ENCODE measurements at places on chromosomes 4 and X. TPM values are rescaled to one million over a fixed set of nuclear protein-coding genes. Genes with fewer than 3 reads are reported as not detected.

DCLK2 gene
- total RNA-seq: 4.8 TPM

DKK2 gene
- 9.1 TPM for total RNA-seq

SLC25A43 gene
- total RNA-seq: 11.3 TPM

CXXC4 gene
- not detected for total RNA-seq

TXK gene
- 0.16 TPM for total RNA-seq

PGRMC1 gene
- 105 TPM for total RNA-seq

ARMCX1 gene
- 103 TPM for total RNA-seq

GC gene
- not detected for total RNA-seq

NLRP2B gene
- not detected for total RNA-seq

H2BW2 gene
- total RNA-seq: not detected

SHISA3 gene
- total RNA-seq: 0.32 TPM

SORCS2 gene
- 0.79 TPM for total RNA-seq

SERTM2 gene
- not detected for total RNA-seq

ARHGAP10 gene
- 41.0 TPM for total RNA-seq

RAI2 gene
- total RNA-seq: 1.1 TPM

PAGE4 gene
- total RNA-seq: not detected

BEX3 gene
- 477 TPM for total RNA-seq

ASB12 gene
- total RNA-seq: 0.17 TPM

TGIF2LX gene
- not detected for total RNA-seq

KIF4A gene
- 0.86 TPM for total RNA-seq

PIM2 gene
- 1.9 TPM for total RNA-seq

GLRA2 gene
- total RNA-seq: not detected

NEXMIF gene
- total RNA-seq: not detected

ARHGAP36 gene
- not detected for total RNA-seq

TSR2 gene
- total RNA-seq: 17.5 TPM

MAGEC2 gene
- not detected for total RNA-seq

ARSJ gene
- total RNA-seq: 17.0 TPM

EGF gene
- total RNA-seq: 0.26 TPM

LRP2BP gene
- total RNA-seq: 0.26 TPM

FAM199X gene
- total RNA-seq: 7.9 TPM

VCX2 gene
- not detected for total RNA-seq

ITGB1BP2 gene
- 0.43 TPM for total RNA-seq

ANK2 gene
- total RNA-seq: 284 TPM

KIT gene
- under 0.01 TPM for total RNA-seq

SH2D1A gene
- total RNA-seq: not detected

ANAPC10 gene
- 18.4 TPM for total RNA-seq

TMPRSS11F gene
- not detected for total RNA-seq

NUDT10 gene
- total RNA-seq: 2.7 TPM

BANK1 gene
- total RNA-seq: 0.32 TPM

DMRTC1 gene
- not detected for total RNA-seq

IL2 gene
- not detected for total RNA-seq

POF1B gene
- not detected for total RNA-seq

EMCN gene
- not detected for total RNA-seq

PAGE5 gene
- total RNA-seq: not detected

APLN gene
- 0.32 TPM for total RNA-seq

DCHS2 gene
- 0.09 TPM for total RNA-seq

FAM114A1 gene
- total RNA-seq: 229 TPM

PPP2R3B gene
- total RNA-seq: 10.6 TPM

SPANXN4 gene
- total RNA-seq: not detected

CFAP99 gene
- total RNA-seq: not detected

AFM gene
- total RNA-seq: not detected
